NCI-H1048 (cell line): ENCODE measurements at places on chromosomes 13 and 19.

- DNase-seq, result no peak
Measured at GRCh38 chr19:5107432-5108122, 138.7 kb downstream of the KDM4B start.

DNA sequence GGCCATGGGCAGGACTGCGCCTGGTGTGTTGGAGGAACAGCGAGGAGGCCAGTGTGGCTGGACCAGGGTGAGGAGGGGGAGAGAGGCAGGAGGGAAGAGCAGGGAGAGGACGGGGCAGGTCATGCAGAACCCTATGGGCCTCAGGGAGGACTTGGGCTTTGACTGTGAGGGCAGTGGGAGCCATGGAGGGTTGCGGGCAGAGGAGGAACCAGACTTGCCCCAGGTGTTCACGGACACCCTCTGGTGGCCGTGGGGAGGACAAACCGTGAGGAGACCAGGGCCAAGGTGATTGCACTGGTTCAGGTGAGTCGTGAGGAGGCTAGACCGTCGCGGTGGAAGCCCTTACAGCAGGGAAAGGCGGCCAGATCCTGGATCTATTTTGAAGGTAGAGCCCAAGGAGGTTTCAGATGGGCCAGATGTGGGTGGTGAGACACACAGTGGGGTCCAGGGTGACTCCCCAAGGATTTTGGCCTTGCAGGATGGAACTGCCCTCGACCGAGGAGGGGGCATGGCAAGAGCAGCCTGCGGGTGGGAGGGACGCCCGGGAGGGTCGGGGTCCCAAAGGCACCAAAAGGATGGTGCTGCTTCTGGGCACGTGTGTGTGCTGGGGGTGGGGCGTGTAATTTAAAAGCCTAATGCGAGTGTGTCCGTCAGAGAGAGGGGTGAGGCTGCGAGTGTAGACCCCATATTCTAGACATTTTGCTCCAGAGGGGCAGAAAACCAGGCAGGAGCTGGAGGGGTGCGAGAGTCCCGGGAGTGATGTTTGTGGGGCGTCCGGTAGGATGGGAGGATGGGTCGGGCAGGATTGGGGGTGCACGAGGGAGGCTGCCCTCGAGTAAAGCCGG, 2.7 kb upstream of the REXO1 start:
- DNase-seq, result no peak

DNA sequence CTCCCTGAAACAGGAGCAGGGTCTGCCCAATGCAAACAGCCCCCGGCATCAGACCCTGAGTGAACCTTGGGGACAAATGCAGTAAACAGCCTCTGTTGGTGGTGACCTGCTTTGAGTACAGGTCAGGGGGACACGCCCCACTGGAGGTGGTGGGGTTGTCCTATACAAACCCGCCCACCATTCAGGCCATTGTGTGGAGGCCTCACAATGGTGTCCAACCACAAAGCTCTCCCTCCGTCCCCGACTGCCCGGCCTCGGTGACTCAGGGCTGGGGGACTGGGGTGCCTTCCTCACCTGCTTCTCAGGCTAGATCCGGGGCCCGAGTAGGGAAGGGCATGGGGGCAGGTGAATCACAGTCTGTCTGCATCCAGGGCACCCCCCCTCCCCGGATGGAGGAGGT, 1.5 kb downstream of the MUC16 start:
- no peak for DNase-seq

GRCh38 chr13:106858903-106859532, 291.1 kb upstream of the ARGLU1 start:
- DNase-seq, result no peak

- DNase-seq, result no peak
Measured at GRCh38 chr13:39322836-39323585, 280.0 kb downstream of the LHFPL6 start.

DNA sequence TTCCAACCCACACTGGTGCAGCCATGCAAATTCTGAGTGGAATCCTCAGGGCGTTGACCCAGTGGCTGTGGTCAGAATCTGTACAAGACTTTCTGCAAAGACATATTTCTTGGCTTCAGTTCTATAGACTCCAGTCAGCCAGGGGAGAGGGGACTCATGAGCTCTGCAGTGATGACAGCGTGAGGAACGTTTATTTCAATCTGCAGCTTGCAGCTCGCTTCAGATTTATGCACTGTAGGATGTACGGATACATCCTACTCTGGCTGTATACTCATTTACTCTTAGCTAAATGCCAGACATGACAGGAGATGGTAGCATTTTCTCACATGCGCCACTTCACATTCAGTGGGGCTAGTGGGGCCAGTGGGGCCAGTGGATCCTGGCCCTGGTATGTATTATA, 276.1 kb downstream of the FGF9 start:
- DNase-seq, result no peak
